ENCODE measurements at places on chromosomes 5 and 9. TPM values are rescaled to one million over a fixed set of nuclear protein-coding genes. Genes with fewer than 3 reads are reported as not detected.

The PRELID1 gene
- polyA plus RNA-seq: 44.8 TPM

The MYOZ3 gene
- 0.99 TPM for polyA plus RNA-seq

The ANGPTL2 gene
- polyA plus RNA-seq: 3.4 TPM

The OR1J2 gene
- not detected for polyA plus RNA-seq

The IRX2 gene
- 2.1 TPM for polyA plus RNA-seq

The CCDC69 gene
- polyA plus RNA-seq: 6.6 TPM

All from Purkinje cell (primary cell).